ENCODE measurements at places on chromosomes 5 and 9. TPM values are rescaled to one million over a fixed set of nuclear protein-coding genes. Genes with fewer than 3 reads are reported as not detected.
A peak's percentile ranks its signal among the peaks of the same experiment; 100 is the strongest.

- no peak for DNase-seq
Observed at GRCh38 chr9:5569409-5569808, 59.1 kb downstream of the PDCD1LG2 start.

- no peak for DNase-seq
Observed at GRCh38 chr5:41115281-41115680, 44.1 kb upstream of the MROH2B start.

- DNase-seq, result no peak
Observed at GRCh38 chr9:15469862-15470261, 40.9 kb downstream of the PSIP1 start.

DNA sequence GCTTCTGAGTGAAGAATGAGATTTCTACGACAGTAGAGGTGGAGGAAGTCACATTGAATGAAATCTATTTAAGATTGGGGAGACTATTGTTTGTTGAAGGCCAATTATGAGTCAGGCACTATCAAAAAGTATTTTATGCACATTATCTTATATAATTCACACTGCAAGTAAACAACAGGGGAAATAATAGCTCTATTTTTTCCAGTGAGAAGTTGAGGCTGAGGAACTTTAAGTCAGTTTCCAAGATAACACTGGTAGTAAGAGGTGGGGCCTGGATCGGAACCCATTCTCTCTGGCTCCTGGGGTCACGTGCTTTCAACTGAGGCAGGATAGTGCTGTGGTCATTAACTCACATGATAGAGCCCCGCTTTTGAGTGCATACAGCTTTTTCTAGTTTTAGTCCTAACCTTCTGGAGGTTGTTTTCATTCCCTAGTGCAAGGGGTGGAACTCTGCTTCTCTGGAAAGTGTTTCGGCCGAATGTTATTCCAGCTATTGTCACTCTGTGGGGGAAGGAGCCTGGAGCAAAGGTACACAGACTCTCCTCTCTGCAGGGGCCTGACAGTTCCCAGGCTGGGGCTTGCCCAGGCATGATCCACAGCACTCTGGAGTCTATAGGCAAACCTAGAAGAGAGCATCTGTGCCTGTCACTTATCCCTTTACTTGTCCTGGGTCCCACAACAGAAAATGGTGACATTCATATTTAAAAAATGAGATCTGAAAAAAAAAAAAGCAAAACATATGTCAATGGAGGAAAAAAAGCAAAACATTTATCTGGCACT, 352.4 kb upstream of the ACTBL2 start:
- peak; percentile 27 for DNase-seq

GRCh38 chr5:170591054-170591453, 87.2 kb downstream of the KCNIP1 start:
- DNase-seq, result no peak

DNA sequence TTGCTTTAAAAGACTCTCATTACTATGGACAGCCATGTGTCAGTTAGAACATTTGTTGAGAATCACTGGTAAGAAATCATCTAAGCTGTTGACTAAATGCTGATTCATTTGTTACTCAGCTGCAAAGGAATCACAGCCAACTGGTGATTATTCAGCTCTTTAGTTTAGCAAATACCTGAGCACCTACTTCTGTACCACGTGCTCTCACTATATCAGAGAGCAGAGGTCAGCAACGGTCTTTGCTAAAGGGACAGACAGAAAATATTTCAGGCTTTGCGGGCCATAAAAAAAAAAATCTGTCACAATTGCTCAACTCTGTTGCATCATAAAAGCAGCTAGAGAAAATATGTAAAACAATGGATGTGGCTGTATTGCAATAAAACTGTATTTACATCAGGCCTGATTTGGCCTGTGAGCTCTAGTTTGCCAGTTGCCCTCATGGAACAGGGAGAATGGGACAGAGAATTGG, 377.6 kb downstream of the DNAH5 start:
- DNase-seq, result no peak

- peak; percentile 22 for DNase-seq
Observed at GRCh38 chr5:5638211-5638610, 215.7 kb downstream of the ICE1 start.

- no peak for DNase-seq
Observed at GRCh38 chr9:126357074-126357473, 30.4 kb downstream of the MVB12B start.

DNA sequence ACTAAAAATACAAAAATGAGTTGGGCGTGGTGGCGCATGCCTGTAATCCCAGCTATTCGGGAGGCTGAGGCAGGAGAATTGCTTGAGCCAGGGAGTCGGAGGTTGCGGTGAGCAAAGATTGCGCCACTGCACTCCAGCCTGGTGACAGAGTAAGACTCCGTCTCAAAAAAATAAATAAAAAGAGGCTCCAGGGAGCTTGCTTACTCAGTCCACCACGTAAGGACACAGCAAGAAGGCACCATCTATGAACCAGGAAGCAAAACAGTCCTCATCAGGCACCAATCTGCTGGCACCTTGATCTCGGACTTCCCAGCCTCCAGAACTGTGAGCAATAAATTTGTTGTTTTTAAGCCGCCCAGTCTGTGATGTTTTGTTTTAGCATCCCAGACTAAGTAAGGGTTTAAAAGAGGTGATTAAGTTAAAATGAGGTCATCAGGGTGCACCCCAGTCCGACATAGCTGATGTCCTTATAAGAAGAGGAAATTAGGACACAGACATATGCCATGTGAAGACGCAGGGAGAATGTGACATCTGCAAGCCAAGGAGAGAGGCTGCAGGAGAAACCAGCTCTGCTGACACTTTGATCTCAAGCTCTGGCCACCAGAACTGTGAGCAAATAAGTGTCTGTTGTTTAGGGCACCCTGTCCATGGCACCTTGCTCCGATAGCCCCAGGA, 45.9 kb downstream of the C9orf50 start:
- no peak for DNase-seq

DNA sequence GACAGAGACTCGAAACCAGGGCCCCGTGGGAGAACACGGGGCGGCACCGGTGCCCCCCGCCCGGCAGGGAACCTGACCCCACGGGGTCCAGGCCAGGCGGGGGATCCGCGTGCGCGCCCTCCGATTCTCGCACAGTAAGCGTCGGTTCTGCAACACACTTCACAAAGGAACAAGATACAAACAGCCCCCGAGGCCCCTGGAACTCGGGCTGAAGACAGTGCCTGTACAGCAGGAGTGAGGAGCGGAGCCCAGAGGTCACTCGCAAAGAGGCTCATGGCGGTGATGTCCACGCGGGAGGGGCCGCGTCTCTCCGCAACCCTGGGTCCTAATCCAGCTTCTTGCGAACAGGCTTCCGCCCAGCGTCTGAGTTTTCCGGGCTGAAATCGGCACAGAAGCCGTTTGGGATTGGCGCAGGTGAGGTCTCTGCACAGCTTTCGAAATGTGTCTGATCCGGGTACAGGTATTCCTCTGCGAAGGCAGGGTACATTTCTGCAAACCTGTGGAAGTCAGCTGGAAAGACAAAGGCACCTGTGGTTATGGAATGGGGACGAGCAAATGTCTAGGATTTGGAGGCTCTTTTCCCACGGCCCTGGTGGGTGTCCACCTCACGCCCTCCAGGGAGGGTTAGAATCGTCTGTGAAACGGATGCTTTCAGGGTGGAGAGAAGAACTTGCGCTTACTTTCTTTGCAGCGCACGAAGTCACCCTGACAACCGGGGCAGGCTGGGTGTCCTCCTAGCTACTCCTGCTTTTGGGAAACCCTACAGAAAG, 18.3 kb upstream of the SLC6A3 start:
- peak; percentile 26 for DNase-seq

- DNase-seq, result no peak
Observed at GRCh38 chr5:45677524-45677923, 18.7 kb downstream of the HCN1 start.

- DNase-seq, result no peak
Observed at GRCh38 chr5:14213253-14213652, 70.1 kb downstream of the TRIO start.

The TRIP13 gene
- 24.1 TPM for polyA plus RNA-seq

The PCDHA3 gene
- polyA plus RNA-seq, result not detected

The FCN2 gene
- polyA plus RNA-seq, result not detected

The SCGB3A2 gene
- polyA plus RNA-seq, result not detected
